ENCODE measurements at places on chromosomes 1 and 21.

- DNase-seq, result no peak
Measured at GRCh38 chr1:205246351-205247119, 18.8 kb downstream of the TMCC2 start.

- no peak for DNase-seq
Measured at GRCh38 chr1:180425952-180426351, 76.4 kb downstream of the ACBD6 start.

GRCh38 chr1:12380326-12381249 is 150.8 kb downstream of the VPS13D start:
- no peak for DNase-seq

GRCh38 chr1:221030990-221031389 is 151.7 kb downstream of the HLX start:
- DNase-seq, result no peak

GRCh38 chr1:101112051-101112780 is 86.6 kb upstream of the DPH5 start:
- DNase-seq, result peak; percentile 92

DNA sequence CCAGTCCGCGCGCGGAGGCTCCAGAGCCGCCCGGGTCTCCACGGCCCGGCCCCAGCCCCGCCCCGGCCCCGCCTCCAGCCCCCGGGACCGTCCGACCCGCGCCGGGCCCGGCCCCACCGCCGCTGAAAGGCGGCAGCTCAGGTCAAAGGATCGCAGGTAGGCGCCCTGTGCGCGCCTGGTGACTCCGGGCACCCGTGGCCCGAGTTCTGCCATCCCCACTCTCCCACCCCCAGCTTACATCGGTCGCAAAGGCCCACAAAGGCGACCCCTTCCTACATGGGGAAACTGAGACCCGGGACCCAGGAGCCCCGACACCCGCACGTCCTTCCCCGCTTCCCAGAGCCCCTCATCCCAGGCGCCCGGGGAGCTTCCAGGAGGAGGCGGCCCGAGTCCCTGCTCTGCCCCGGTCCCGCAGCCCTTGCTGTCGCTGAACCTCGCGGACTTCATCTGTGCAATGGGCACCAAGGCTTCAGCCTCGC is at the start of gene TMEM200B:
TMEM200B (minus strand) TSS at position 17 of the 479 bp plus-strand sequence. CDS start 2,075 bp downstream, outside the sequence.
- DNase-seq, result no peak

DNA sequence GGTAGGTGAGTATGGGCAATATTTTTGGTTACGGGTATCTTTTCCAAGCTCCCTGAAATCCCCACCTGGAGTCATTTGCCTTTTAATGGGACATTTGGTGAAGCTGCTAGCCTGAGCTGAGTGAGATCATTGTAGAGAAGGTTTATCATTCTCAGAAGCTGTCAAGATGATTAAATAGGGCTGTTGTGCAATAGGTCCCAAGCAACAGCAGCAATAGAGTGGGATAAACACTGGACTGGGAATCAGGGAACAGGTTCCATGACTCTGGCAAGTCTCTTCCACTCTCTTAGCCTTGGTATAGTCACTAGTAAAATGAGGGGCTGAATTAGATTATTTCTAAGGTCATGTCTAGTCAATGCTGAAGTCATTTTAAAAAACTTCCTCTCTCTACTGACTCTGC is 30.3 kb upstream of the FAM78B start:
- no peak for DNase-seq

- no peak for DNase-seq
Measured at GRCh38 chr1:10827377-10828333, 31.2 kb upstream of the CASZ1 start.

- no peak for DNase-seq
Measured at GRCh38 chr1:50175719-50176639, 67.3 kb downstream of the ELAVL4 start.

DNA sequence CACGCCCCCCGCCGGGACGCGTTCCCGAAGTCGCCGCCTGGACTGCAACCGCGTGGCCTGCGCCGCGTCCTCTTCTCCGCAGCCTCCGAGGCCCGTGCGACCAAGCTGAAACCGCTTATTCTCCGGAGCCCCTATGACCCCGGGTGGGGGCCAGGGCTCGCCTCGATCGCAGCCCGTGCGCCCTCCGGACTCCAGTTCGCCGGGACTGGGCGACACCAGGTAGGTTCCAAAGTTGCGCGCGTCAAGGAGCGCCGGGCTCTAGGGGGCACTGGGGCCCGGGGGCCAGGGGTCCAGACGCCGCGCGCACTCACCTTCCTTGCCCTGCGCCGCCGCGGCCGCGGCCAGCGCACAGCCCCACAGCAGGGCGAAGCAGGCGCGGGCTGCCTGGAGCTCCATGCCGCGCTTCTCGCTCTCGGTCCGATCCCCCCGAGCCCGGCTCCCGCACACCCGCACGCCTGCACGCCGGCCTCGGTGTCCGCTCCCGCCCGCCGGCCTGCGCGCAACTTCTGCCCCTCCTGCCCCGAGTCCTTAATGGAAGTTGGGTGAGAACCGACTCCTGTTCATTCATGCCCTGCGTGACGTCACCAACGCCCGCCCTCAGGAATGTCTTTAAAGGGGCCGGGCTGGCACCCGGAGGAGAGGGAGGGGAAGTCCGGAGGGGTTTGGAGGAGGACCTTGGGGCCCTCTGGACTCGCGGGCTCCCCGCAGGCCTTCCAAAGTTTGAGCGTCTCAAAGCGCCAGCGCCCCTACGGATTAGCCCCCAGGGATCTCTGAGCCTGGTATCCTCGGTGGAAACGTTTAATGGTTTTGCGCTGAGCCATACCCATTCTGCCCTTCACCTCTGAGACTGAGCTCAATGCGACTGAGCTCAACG is at the start of gene EPHA2:
EPHA2 (minus strand) TSS at position 533 of the 874 bp plus-strand sequence; CDS start at position 396, 137 bp downstream.
- DNase-seq, result no peak

GRCh38 chr1:182331387-182331786 is 60.2 kb downstream of the GLUL start:
- no peak for DNase-seq

DNA sequence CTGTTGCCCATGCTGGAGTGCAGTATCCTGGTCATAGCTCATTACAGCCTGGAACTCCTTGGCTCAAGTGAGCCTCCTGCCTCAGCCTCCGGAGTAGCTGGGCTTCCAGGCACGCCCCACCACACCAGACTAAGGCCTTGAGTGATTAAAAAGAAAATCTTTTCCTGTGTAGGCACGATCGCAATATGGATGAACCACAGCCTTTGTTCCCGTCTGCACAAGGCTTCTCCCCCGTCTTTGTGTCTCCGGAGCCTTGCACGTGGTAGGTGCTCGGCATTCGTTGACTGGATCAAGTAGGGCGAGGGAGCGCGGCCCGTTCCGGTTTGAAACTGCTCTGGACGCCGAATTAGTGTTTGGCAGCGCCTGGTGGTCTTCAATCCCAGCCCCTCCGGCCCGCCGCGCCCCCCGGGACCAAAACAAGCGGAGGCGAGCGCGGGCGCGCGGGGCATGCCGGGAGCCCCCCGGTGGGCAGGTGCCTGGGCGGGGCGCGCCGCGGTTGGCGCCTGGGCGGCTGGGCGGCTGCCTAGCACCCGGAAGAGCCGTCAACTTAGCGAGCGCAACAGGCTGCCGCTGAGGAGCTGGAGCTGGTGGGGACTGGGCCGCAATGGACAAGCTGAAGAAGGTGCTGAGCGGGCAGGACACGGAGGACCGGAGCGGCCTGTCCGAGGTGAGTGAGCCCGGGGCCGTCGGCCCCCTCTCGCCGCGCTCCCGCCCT is at the start of gene SFT2D2:
SFT2D2 (plus strand) TSS at position 529 of the 715 bp plus-strand sequence; CDS start at position 605, 76 bp downstream.
- DNase-seq, result peak; percentile 77

DNA sequence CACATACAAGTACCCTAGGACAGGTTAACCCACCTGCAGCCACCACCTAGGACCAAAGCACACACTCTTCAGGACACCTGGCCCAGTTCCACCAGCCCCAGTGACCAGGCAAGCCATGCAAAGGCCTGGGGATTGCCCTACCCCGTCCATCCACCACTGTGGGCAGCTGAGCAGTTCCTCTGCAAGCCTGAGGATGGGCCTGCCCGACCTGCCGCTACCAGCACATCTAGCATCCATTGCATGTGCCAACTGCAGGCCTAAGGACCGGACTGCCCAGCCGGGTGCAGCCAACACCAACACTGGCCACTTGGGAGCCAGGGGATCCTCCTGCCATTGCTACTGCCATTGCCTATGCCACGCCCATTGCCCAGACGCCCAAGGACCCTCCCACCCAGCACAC is 558.3 kb downstream of the SMYD3 start:
- DNase-seq, result no peak

DNA sequence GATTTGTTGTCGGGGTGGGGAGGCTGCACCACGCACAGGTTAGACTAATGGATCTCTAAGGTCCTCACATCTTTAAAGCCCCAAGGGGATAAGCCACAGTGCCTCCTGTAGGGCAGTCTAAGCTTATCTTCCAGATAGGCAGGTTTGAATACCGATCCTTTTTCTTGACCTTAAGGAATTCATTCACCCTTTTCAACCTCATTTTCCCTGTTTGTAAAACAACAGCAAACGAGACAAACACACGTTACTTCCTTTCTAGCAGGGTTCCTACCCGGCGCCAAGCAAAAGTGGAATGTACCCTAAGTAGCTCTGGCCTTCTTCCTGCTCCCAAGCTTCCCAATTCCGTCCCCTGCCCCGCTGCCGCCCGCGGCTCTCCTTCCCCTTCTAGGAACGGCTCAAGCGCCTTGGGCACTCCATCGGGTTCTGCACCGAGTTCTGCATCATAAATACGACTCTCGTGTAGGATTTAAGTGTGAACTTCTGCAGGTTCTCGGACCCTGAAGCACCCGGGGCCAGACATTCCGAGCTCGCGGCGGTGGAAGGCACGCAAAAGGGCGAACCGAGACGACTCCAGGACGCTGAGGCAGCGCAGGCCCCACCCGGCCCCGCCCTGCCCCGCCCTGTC is 548 bp upstream of the CDC20 start:
- DNase-seq, result peak; percentile 24

DNA sequence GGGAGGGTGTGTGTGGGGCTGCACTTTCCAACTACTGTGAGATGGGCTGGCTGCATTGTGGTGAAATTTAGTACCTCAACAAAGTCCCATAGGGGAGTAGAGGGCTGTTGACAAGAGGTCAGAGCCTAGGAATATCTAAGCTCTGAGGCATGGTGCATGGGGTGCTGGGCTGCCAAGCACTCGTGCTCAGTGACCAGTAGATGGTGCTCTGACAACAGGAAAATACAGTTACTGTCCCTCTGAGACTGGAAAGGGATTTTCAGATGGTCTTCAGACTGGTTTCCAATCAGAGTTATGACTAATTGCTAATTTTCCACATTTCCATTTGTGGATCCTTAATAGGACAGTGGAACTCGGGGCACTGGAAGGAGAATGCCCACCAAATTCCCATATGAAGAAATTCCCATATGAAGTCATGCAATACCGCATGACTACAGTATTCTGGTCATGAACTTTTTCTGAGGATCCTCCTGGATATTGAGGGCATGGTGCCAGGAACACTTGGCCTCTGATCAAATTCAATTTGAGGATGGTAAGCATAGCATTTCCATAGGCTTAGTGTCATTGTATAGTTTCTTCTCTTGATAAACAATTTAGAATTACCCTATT is 4.1 kb upstream of the CACNA1E start:
- peak; percentile 8 for DNase-seq

DNA sequence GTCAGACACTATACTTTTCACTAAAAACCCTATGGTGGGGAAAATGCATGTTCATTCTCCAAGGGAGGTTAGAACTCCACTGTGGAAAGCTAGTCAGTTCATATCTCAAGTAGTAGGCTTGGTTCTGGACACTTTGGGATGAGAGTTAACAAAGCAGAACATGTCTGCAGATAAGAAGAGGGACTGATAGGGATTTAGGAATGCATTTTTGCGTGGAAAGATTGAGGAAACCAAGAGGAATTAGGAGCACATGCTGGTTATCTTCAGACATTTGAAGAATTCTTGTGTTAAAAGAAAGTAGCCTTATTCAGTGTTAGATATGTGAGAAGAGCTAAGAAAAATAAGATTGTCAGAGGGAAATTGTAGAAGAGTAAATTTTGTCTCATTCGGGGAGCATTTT is 1.2 kb upstream of the GRIK1 start:
- no peak for DNase-seq

GRCh38 chr1:98931128-98931835 is 73.4 kb downstream of the PLPPR5 start:
- no peak for DNase-seq

- DNase-seq, result no peak
Measured at GRCh38 chr21:17390569-17390968, 122.3 kb upstream of the CXADR start.

DNA sequence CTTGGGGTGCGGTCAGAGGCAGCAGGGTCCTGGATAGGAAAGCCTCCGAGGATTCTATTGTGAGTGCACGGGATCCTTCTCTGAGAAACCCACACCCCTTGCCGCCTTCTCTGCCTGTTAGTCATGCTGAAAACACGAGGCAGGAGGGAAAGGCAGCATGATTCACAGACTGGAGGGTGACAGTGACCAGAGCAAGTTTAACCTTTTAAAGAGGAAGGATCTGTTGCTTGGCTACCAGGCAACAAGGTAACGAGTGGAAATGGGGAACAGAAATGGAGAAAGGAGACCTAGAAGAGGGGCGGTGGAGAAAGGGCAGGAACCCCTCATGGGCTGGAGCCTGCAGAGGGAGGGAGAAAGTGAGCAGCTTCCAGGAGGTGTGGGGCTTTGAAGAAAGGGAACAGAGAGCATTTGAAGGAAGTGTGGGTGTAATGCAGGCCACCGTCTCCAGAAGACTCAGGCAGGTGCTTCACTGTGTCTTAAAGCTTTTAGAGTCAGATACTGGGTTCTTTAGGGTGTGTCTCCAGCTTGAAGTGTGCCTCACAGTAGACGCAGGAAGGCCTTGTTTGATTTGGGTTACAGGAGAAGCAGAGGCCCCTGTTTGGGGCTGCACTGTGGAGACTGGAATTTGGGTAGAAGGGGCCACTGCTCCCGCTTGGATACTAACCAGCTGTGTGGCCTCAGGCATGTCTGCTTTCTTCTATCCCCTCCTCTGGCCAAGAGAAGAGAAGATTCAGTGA is 19.1 kb downstream of the OPTC start:
- DNase-seq, result peak; percentile 11

- no peak for DNase-seq
Measured at GRCh38 chr1:78603206-78603605, 17.0 kb upstream of the IFI44L start.

DNA sequence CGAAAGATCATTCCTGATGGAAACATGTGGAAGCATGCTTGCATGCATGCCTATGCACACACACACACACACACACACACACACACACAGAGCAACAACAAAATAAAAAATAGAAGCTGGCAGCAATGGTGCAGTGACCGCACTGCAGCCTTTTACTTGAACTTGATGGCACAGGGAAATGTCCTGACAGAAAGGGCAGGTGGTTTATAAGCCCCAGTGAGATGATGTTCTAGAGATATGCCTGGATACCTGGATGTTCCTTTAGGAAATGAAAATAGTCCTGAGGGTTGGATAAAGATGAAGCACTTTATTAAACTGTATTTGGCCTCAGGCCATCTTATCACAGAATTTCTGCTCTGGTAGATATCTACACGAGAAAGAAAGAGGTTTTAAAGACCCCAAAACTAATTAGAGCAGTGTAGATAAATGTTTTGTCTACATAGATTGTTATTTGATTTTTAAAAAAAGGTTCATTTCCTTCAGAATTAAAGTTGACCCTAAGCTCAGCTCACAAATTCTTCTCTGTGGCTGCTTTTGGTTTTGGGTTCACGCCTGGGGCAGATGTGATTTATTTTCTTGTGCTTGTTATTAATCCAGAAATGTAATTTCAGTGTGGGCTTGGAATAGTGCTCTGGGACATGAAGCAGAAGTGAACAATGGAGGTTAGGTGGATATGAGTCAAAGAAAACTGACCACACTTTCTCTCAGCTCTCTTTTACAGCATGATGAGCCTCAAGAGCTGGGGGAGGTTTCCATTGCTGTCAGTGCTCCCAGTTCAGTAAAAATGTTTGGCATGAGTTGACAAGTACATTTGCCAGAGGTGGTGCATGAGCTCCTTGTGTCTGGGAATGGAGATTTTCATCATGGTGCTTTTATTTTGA is 22.9 kb downstream of the ADAM30 start:
- DNase-seq, result no peak
